ENCODE measurements at places on chromosomes 13 and 19.

GRCh38 chr19:55044286-55044685 is 6.2 kb upstream of the GP6 start:
- DNase-seq, result no peak
- no peak overlapping the region for H3K27ac ChIP-seq
- H3K27me3 ChIP-seq, result no peaks in the 10 kb centered on the region
- no peak overlapping the region for H3K4me3 ChIP-seq

GRCh38 chr13:100178309-100178708 is 89.4 kb downstream of the PCCA start:
- no peaks in the 10 kb centered on the region for H3K36me3 ChIP-seq
- no peaks in the 10 kb centered on the region for H3K27me3 ChIP-seq
- H3K27ac ChIP-seq, result no peak overlapping the region
- no peak overlapping the region for H3K4me3 ChIP-seq
- DNase-seq, result no peak

GRCh38 chr13:111630406-111630805 is 310.0 kb downstream of the TEX29 start:
- H3K4me1 ChIP-seq, result no peaks in the 10 kb centered on the region
- no peaks in the 10 kb centered on the region for H3K36me3 ChIP-seq
- H3K27me3 ChIP-seq, result no peaks in the 10 kb centered on the region

GRCh38 chr13:95239283-95239682 is 62.0 kb downstream of the ABCC4 start:
- H3K36me3 ChIP-seq, result no peaks in the 10 kb centered on the region
- H3K4me3 ChIP-seq, result no peak overlapping the region

DNA sequence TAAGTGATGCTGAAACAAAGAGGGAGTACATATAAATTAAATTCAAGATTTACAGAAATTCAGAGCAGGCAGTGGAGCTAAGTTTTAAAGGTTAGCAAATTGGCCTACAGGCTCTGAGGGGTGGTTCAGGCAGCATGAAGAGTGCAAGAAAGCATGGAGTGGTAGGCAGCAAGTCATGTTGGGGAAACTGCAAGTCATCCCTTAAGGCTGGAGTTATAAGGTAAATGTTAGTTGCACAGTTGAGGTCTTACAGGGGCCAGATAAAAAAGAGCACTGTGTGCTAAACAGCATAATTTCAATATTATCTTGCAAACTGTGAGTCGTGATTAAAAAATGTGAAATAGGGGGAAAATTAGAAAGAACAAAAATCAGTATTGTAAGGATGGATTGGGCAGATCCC is 106.2 kb downstream of the VWA8 start:
- H3K4me1 ChIP-seq, result no peaks in the 10 kb centered on the region
- no peaks in the 10 kb centered on the region for H3K36me3 ChIP-seq
- no peak overlapping the region for H3K4me3 ChIP-seq
- H3K27ac ChIP-seq, result no peak overlapping the region
- no peaks in the 10 kb centered on the region for H3K27me3 ChIP-seq

GRCh38 chr13:97221046-97221445 is 1.1 kb upstream of the MBNL2 start:
- no peaks in the 10 kb centered on the region for H3K27me3 ChIP-seq
- no peaks in the 10 kb centered on the region for H3K36me3 ChIP-seq
- H3K4me1 ChIP-seq, result peaks cover 8% of the 10 kb centered on the region
- DNase-seq, result no peak
- no peak overlapping the region for H3K4me3 ChIP-seq

GRCh38 chr13:102692491-102692826 is 2.4 kb downstream of the METTL21C start:
- H3K27me3 ChIP-seq, result no peaks in the 10 kb centered on the region
- H3K4me1 ChIP-seq, result no peaks in the 10 kb centered on the region
- no peak for DNase-seq
- H3K36me3 ChIP-seq, result no peaks in the 10 kb centered on the region

GRCh38 chr19:56566904-56567273 is 379 bp upstream of the ZNF470 start:
- H3K27me3 ChIP-seq, result no peaks in the 10 kb centered on the region
- no peaks in the 10 kb centered on the region for H3K4me1 ChIP-seq
- DNase-seq, result no peak
- no peak overlapping the region for H3K27ac ChIP-seq
- no peaks in the 10 kb centered on the region for H3K36me3 ChIP-seq

- H3K36me3 ChIP-seq, result peaks cover 3% of the 10 kb centered on the region
- no peak overlapping the region for H3K4me3 ChIP-seq
- DNase-seq, result no peak
- no peak overlapping the region for H3K27ac ChIP-seq
- peaks cover under 1% of the 10 kb centered on the region for H3K4me1 ChIP-seq
These were observed 8.6 kb downstream of the MIR17HG start for GRCh38 chr13:91355826-91356710.

DNA sequence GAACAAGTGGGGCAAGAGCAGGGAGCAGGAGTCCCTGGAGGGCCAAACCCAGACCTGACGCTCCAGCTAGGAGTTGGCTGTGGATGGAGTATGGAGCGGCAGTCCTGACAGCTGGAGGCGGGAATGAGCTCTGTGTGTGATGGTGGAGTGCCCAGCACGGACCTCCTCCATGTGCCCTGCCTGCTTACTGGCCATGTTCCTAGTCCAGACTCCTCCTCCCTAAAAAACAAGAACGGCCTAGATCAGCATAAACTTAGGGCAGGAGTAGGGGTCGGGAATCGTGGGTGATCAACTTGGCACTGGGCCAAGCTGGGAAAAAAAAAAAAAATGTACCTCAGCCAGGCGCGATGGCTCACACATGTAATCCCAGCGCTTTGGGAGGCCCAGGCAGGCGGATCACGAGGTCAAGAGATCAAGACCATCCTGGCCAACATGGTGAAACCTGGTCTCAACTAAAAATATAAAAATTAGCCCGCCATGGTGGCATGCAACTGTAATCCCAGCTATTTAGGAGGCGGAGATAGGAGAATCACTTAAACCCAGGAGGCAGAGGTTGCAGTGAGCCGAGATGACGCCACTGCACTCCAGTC is 29.5 kb downstream of the LTBP4 start:
- no peaks in the 10 kb centered on the region for H3K4me1 ChIP-seq
- H3K27me3 ChIP-seq, result peaks cover 15% of the 10 kb centered on the region
- no peak overlapping the region for H3K27ac ChIP-seq
- no peaks in the 10 kb centered on the region for H3K36me3 ChIP-seq

DNA sequence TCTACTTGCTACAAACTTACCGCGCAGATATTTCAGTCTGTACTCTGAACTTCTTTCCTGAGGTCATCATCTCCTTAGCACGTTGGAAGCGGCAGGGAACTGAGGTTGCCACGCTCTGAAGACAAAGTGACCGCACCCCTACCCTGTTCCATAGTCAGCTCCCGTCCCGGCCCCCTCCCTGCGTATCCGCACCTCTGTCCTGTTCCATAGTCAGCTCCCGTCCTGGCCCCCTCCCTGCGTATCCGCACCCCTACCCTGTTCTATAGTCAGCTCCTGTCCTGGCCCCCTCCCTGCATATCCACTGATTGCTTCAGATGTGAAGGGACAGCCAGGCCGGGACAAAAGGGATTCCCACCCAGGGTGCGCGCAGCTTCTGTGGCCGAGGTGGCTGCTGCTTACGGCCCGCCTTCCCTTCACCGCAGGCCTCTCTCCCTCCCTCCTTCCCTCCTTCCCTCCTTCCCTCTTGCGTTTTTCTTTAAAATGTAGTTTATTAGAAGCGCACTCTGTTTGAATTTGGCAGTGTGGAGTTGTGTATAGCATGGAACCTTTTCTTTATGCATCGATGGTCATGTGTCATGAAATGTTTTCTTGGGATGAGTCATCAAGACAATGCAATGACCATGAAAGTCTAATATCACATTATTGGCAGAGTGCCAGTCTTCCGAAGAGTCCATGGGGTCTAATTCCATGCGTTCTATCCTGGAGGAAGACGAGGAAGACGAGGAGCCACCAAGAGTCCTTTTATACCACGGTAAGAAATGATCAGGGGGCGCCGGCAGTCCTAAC is 21.9 kb upstream of the NDUFS7 start:
- no peak overlapping the region for H3K4me3 ChIP-seq
- 0 out of 2 replicates have a peak, but pooled peaks cover 7% of the 10 kb centered on the region for H3K4me1 ChIP-seq
- DNase-seq, result no peak
- no peak overlapping the region for H3K27ac ChIP-seq

GRCh38 chr13:32428581-32429432 is 877 bp upstream of the N4BP2L1 start:
- H3K4me1 ChIP-seq, result peaks cover 23% of the 10 kb centered on the region
- no peak for DNase-seq
- peak overlapping the region; percentile 92 for H3K27ac ChIP-seq
- peak overlapping the region; percentile 72 for H3K4me3 ChIP-seq
- H3K36me3 ChIP-seq, result no peaks in the 10 kb centered on the region

DNA sequence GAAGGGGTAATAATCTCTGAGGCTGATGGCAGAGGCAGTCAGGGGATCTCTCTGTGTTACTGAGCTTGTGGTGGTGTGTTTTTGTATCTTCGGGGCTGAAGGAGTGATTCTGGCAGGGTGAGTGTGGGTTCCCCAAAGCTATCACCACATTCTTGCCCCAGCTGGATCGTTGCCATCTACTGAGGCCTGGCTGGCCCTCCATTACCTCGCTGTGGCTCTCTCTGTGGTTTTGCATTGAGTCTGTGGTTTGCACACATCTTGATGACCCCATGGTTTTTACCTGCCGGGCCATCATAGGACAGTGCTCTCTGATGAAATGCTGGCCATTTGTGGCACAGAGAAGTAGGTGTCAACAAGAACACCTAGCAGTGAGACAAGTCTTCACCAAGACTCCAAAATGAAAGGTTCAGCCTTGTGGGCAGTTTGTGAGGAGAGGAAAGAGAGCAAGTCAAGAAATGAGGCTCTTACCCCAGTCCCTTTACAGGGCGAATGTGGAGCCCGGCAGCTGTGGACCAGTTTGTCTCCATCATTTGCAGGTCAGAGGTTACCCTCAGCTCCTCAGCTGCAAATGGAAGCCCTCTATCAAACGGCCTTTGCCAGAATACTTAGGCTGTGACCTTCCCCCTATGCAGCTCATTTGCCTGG is 69.0 kb upstream of the NPAS1 start:
- peak overlapping the region; percentile 12 for H3K27ac ChIP-seq
- DNase-seq, result peak; percentile 80
- no peak overlapping the region for H3K4me3 ChIP-seq
- no peaks in the 10 kb centered on the region for H3K36me3 ChIP-seq

DNA sequence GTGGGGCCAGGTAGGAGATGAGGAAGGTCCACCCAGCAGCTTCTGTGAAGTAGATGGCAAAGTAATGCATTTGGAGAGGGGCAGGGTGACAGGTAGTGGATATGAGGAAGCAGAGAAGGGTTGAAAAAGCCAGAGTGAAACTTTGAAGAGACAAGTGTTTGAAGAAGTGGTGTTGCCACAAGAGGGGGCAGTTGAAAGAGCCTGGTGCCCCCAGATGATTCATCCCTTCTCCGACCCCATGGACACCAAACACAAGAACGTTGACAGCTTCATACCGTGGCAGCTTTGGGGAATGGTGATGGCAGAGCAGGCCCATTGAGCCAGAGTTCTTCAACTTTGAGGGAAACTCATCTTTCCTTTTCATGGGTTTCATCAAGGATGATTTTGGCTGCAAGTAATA is 19.9 kb downstream of the IFNL3 start:
- no peak overlapping the region for H3K4me3 ChIP-seq
- no peaks in the 10 kb centered on the region for H3K4me1 ChIP-seq
- H3K27ac ChIP-seq, result no peak overlapping the region
- H3K36me3 ChIP-seq, result no peaks in the 10 kb centered on the region
- H3K27me3 ChIP-seq, result peaks cover 77% of the 10 kb centered on the region
- no peak for DNase-seq

DNA sequence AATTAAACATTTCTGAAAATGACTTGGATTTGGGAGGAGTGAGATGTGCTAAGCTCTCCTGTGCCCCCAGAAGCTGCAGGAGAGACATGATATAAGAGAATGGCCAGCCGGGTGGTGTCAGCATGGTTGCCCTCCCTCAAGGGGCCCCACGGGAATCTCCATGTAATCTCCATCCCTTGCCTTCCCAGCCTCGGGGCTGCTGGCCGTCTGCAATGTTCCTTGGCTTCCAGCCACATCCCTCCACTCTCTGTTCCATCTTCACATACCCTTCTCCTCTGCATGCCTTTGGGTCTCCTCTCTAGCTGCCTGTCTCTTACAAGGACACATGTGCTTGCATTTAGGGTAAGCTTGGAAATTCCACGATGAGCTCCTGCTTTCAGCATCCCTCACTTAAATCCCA is 172.0 kb downstream of the TSHZ3 start:
- no peak overlapping the region for H3K27ac ChIP-seq
- no peaks in the 10 kb centered on the region for H3K36me3 ChIP-seq
- DNase-seq, result no peak
- no peaks in the 10 kb centered on the region for H3K27me3 ChIP-seq

DNA sequence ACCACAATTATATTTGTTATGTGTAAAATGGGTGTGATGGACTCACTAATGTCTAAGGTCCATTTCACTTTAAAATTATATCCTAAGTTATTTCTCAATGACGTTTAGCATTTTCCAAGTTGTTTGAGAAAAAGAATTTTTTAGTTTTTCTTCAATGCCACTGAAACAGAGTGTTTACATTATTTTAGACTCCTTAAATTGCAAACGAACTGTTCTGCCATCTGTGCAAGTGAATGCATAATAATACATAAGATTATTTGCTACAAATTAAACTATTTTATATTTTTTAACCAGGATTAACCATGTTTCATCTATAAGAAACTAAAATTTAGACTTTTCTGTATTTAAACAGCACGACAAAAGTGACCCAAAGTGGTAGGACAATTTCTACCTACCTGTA is 425.4 kb downstream of the NDFIP2 start:
- no peaks in the 10 kb centered on the region for H3K36me3 ChIP-seq
- no peaks in the 10 kb centered on the region for H3K27me3 ChIP-seq
- no peak overlapping the region for H3K4me3 ChIP-seq
- H3K27ac ChIP-seq, result no peak overlapping the region

DNA sequence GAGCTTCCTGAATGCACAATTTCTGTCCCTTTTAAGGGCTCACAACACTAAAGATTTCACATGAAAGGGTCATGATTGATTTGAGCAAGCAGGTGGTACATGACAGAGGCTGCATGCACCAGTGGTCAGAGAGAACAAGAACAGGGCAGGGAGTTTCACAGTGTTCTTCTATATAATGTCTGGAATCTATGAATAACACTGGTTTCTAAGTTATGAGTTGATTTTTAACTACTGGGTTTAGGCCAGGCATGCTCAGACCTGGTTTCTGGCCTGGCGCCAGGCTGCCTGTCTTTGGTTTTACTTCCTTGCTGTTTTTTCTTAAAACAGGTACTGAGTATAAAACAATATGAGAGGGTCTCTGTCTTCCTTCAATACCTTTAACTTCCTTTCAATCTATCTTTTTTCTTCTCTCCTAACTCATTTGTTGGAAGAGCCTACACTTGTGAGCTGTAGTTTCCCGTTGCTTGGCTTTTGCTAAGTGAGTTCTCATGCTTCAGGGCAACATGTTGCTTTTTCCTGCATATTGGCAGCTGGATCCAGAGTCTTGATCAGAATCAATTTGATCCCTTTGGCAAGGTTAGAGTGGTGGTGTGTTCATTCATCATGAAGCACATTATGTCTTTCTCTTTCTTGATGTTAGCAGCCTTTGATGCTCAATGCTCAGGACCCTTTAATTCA is 38.5 kb upstream of the FGF14 start:
- H3K27ac ChIP-seq, result no peak overlapping the region
- no peaks in the 10 kb centered on the region for H3K4me1 ChIP-seq
- no peaks in the 10 kb centered on the region for H3K36me3 ChIP-seq

Data from MM.1S (cell line).